Activated naive CD8-positive, alpha-beta T cell treated with anti-CD3 and anti-CD28 coated beads, Interleukin-2, amount 10 ng/mL, durations not matched to agents 7 days and 5 days (primary cell): ENCODE measurements at places on chromosomes 7 and 10.

- DNase-seq = no peak
Observed at GRCh38 chr7:36096460-36097095, 56.5 kb upstream of the EEPD1 start.

- no peak for DNase-seq
Observed at GRCh38 chr7:92817398-92817797, 19.0 kb downstream of the CDK6 start.

DNA sequence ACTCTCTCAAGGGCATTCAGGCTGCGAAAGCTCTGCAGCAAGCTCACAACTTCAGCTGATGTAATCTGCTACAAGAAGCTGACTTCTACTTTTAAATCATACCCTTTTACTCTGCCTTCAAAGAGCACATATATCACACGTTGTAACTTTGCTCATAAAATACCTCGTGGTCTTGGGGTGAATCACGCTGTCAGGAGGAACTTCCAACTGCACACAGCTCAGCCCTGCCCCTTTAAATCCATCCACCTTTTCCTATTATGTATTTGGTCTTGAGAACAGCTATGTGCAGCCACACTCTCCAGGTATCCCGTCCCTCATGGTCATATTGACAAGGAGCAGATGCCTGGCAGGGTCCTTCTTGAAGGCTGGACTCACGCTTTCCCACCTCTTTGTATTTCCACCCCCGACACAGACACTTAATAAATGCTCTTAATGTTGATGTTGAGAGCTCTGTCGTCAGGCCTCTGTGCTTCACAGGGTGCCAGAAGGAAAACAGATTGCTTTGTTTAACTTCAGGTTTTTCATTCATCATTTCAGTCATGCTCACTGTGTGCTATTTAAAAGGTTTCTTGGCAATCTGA lies 47.6 kb downstream of the ICA1 start:
- no peak for DNase-seq

GRCh38 chr7:4461531-4461930 lies 220.6 kb upstream of the FOXK1 start:
- DNase-seq = no peak

GRCh38 chr10:114343623-114344505 lies 60.4 kb downstream of the AFAP1L2 start:
- DNase-seq = no peak
